ENCODE measurements at places on chromosomes 7 and 10.

GRCh38 chr10:129969184-129969910 lies 5.3 kb upstream of the EBF3 start:
- H3K4me3 ChIP-seq: peak overlapping the region; percentile 73
- H3K27me3 ChIP-seq: peaks cover 95% of the 10 kb centered on the region
- H3K36me3 ChIP-seq: no peaks in the 10 kb centered on the region
- DNase-seq: peak; percentile 59
- peaks cover 30% of the 10 kb centered on the region for H3K4me1 ChIP-seq

- no peaks in the 10 kb centered on the region for H3K4me1 ChIP-seq
- H3K4me3 ChIP-seq: no peak overlapping the region
- no peaks in the 10 kb centered on the region for H3K36me3 ChIP-seq
- peaks cover 3% of the 10 kb centered on the region for H3K27me3 ChIP-seq
- H3K27ac ChIP-seq: no peak overlapping the region
Measured at GRCh38 chr10:30915146-30915545, 116.5 kb downstream of the ZNF438 start.

- H3K27me3 ChIP-seq: peaks cover 2% of the 10 kb centered on the region
- H3K36me3 ChIP-seq: peaks cover 16% of the 10 kb centered on the region
- H3K4me3 ChIP-seq: no peak overlapping the region
- no peak for DNase-seq
- no peak overlapping the region for H3K27ac ChIP-seq
Measured at GRCh38 chr7:140310337-140311002, 87.9 kb downstream of the SLC37A3 start.

DNA sequence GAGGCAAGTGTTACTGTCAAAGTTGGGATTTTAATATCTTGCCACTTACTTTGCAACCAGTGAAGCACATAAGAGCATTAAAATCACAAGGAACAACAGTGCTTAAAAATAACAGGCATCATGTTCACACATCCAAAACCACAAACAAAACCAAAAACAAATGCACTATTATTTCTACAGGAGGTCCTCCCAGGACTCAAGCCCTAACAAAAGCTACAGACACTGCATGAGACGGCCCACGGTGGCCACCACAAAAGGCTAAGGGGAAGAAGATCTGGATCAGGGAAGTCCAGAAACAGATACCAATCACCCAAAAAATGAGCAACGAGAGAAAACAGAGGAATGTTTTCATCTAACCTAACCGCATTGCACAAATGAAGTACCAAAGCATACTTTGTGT lies 158.4 kb downstream of the ZMYND11 start:
- peaks cover 41% of the 10 kb centered on the region for H3K36me3 ChIP-seq
- H3K4me1 ChIP-seq: peaks cover 15% of the 10 kb centered on the region
- H3K4me3 ChIP-seq: no peak overlapping the region
- peak overlapping the region; percentile 64 for H3K27ac ChIP-seq
- DNase-seq: no peak

DNA sequence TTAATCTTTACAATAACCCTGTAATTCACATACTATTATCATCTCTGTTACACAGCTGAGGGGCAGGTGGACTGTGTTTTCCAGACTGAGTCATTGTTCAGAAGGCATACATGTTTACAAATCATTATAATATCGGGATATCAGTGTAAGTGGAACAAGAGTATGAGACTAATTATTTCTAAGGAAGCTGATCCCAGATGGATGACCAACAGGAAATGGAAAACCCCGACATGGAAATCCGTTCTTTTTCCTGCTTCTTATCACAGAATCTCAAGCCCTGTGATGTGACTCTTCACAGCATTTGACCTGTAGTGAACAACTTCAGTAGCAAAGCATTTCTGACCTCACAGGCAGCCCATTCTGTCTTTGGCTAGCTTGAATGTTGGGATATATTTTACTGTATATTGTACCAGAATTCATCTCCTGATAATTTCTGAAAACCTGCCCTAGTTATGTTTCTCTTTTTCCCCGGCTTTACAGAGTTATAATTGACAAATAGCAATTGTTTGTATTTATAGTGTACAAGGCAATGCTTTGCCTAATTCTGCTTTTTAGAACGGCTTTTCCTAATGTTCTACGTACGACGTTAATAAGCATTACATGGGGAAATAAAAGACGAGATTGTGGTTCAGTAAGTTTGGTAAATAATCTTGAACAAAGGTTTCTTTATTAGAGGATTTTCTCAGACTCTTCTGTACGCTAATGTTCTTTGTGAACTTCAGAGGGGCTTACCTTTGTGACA lies 78.6 kb upstream of the SYPL1 start:
- no peaks in the 10 kb centered on the region for H3K36me3 ChIP-seq
- no peaks in the 10 kb centered on the region for H3K4me1 ChIP-seq
- H3K27me3 ChIP-seq: peaks cover 8% of the 10 kb centered on the region
- no peak overlapping the region for H3K27ac ChIP-seq

DNA sequence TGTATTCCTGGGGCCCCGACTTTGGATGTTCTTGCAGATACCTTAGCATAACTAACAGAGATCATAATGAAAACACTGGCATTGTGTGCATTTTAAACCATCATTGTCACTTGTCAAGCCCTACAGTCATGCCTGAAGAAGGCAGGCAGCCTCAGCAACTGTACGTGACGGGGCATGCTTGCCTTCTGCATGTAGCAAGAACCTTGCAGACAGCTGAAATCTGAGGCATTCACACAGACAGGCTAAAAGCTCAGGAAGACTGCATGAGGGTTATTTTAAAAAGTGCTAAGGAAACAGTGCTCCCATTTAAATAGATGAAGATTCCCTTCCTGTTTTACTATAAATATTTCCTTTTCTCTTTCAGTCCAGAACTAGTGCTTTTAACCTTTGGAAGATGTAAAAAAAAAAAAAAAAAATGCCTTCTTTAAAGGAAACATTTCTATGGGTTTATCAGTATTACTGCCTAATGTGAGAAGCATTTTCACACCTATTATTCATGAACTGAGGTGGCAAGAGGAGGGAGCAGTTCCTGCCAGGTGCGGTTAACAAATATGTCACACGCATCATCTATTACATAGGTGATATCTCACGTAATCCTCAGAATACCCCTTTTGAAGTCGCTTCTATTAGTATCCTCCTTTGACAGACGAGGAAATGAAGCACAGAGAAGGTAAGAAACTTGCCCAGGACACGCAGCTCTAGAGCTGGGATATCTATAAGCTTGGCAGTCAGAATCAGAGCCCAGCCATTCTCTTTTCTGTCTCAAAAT lies 88.1 kb downstream of the PRKCQ start:
- peaks cover 19% of the 10 kb centered on the region for H3K36me3 ChIP-seq
- no peak overlapping the region for H3K27ac ChIP-seq
- H3K27me3 ChIP-seq: no peaks in the 10 kb centered on the region
- H3K4me3 ChIP-seq: no peak overlapping the region
- H3K4me1 ChIP-seq: no peaks in the 10 kb centered on the region
- no peak for DNase-seq

- H3K27ac ChIP-seq: no peak overlapping the region
- no peaks in the 10 kb centered on the region for H3K36me3 ChIP-seq
- no peak for DNase-seq
- H3K4me1 ChIP-seq: no peaks in the 10 kb centered on the region
- no peak overlapping the region for H3K4me3 ChIP-seq
Measured at GRCh38 chr7:3114917-3115316, 71.2 kb upstream of the CARD11 start.

DNA sequence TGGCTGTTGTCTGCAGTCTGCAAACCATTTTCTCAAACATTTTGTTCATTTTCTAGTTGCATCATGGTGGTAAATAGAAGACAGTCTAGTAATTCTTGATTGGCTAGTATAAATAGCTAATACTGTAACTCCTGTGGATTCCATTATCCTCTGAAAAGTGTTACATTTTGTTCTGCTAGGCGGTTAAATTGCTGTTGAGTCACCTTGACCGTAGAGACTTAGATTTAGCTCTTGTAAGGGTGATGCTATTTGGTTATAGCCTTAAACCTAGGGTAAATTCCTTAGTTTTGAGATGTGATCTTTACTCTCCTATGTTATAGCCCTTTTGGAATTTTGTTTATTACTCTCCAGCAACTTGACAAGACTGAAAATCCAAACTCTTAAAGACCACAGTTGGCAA lies 58.8 kb downstream of the SHOC2 start:
- H3K27ac ChIP-seq: no peak overlapping the region
- peaks cover 60% of the 10 kb centered on the region for H3K36me3 ChIP-seq
- H3K27me3 ChIP-seq: no peaks in the 10 kb centered on the region
- no peak for DNase-seq
- H3K4me3 ChIP-seq: no peak overlapping the region

GRCh38 chr7:47256016-47256415 lies 325.9 kb downstream of the TNS3 start:
- H3K4me3 ChIP-seq: no peak overlapping the region
- no peak for DNase-seq
- no peak overlapping the region for H3K27ac ChIP-seq
- H3K36me3 ChIP-seq: peaks cover 12% of the 10 kb centered on the region
- peaks cover 36% of the 10 kb centered on the region for H3K27me3 ChIP-seq
- peaks cover 24% of the 10 kb centered on the region for H3K4me1 ChIP-seq

- no peaks in the 10 kb centered on the region for H3K36me3 ChIP-seq
- peaks cover 17% of the 10 kb centered on the region for H3K27me3 ChIP-seq
- H3K4me1 ChIP-seq: peaks cover 85% of the 10 kb centered on the region
- no peak for DNase-seq
- H3K4me3 ChIP-seq: peak overlapping the region; percentile 11
- no peak overlapping the region for H3K27ac ChIP-seq
Measured at GRCh38 chr10:11685787-11686218, 56.4 kb upstream of the ECHDC3 start.

DNA sequence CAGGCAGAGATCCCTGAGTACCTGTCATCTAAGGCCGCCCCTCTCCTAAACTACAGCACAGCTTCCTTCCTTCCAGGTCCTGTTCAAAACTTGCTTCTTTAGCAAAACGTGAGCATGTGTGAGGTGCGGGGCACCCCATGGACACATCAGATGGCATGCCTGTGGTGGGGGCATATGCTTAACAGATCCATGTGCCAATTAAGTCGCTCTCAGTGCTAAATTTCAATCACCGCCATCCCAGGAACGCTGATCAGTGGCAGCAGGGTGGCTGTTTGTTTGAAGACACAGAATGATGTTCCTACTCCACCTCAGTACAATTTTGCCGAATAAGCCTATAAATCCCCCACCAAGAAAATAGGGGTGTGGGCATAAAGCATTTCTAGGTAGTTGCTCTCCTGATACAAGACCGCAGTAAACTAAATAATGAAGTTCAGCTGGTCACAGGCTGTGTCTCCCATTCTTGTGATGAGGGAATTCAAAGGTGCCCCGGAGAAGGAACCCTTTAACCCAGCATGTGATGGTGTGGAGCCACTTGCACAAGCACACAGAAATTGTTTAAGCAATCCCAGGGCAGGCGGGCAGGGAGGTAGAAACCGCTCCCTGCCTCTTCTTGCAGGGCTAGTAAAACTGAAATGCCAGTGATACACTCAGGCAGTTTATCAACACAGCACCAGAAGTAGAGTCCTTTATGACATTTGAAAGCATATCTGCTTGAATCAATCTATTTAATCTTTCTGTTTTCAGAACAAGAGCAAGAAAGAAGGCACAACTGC lies 205.7 kb downstream of the SORCS1 start:
- H3K4me3 ChIP-seq: no peak overlapping the region
- peaks cover 8% of the 10 kb centered on the region for H3K27me3 ChIP-seq
- H3K4me1 ChIP-seq: peaks cover 11% of the 10 kb centered on the region
- H3K36me3 ChIP-seq: peaks cover 4% of the 10 kb centered on the region
- no peak for DNase-seq

GRCh38 chr7:103524042-103524907 lies 78.3 kb upstream of the SLC26A5 start:
- no peaks in the 10 kb centered on the region for H3K36me3 ChIP-seq
- no peak for DNase-seq
- H3K4me3 ChIP-seq: no peak overlapping the region
- peaks cover 16% of the 10 kb centered on the region for H3K4me1 ChIP-seq

DNA sequence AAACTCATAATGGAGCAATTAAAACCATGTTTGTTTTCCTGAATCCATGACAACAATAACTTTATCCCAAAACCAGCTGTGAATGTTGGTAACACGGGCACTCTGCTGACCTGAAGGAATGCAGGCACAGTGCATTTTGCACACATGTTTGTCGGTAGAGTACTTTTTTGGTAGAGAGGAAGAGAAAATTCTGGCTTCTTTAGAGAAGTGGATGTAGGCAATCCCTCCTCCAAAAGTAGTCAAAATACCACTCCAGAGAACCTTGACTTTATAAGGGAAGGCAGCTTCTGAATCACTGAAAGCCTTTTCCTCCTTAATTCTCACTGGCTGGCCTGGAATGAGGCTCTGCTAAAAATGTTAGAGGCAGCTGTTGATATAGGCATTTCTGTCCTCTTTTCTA lies 15.8 kb upstream of the ACTA2 start:
- DNase-seq: no peak
- H3K4me3 ChIP-seq: no peak overlapping the region
- H3K36me3 ChIP-seq: no peaks in the 10 kb centered on the region
- H3K27me3 ChIP-seq: peaks cover 3% of the 10 kb centered on the region
- H3K4me1 ChIP-seq: no peaks in the 10 kb centered on the region
- H3K27ac ChIP-seq: no peak overlapping the region

- no peak for DNase-seq
- H3K4me1 ChIP-seq: peaks cover 30% of the 10 kb centered on the region
- no peak overlapping the region for H3K4me3 ChIP-seq
- no peaks in the 10 kb centered on the region for H3K36me3 ChIP-seq
Measured at GRCh38 chr7:27678617-27679260, 16.1 kb upstream of the HIBADH start.

DNA sequence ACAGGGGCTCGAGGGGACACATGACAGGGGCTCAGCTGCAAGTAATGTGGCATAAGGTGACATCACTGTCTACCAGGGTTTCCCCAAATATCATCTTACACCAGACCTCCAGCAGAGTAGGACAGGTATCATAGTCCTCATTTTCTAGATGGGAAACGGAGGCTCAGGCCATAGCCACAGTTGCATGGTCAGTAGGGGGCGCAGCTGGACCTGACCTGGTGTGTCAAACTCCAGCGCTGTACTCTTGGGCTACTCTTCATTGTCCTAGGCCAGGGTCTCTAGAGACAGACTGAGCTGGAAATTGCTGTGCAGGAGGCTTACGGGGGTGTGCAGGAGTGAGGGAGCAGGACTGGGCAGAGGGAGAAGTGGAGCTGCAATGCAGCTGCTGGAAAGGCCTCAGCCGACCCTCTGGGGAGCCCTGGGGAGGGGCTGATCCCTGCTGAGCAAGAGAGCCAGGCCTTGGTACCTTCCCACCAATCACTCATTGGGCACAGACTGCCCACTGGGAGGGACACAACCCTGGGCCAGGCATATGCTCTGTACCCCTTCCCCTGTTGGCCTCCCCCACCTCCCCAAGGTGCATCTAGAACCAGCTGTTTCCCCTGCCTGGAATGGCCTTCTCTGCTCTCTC lies 89.9 kb downstream of the CDH23 start:
- peaks cover 7% of the 10 kb centered on the region for H3K36me3 ChIP-seq
- H3K27ac ChIP-seq: no peak overlapping the region
- peak; percentile 79 for DNase-seq
- H3K27me3 ChIP-seq: peaks cover 44% of the 10 kb centered on the region
- no peak overlapping the region for H3K4me3 ChIP-seq
- H3K4me1 ChIP-seq: peaks cover 4% of the 10 kb centered on the region
